Central memory CD4-positive, alpha-beta T cell (primary cell): ENCODE measurements at places on chromosomes 7 and 10.

GRCh38 chr10:48611133-48611532, 6.3 kb upstream of the ARHGAP22 start:
- no peak for DNase-seq

DNA sequence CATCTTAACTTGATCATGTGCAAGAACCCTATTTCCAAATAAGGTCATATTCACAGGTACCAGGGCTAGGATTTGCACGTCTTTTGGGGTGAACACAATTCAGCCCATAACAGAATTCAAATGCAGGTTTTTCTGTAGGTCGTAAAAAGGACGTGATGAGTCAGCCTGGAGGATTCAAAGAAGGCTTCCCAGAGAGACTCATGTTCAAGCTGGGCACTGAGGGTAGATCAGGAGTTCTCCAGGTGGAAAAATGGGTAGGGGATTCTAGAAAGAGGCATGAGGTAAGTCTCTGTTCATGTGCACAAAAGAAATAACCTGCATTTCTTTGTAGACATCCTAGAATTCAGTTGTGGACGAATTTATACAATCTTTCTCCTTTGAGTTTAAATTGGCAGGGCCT, 160.4 kb downstream of the RPS24 start:
- no peak for DNase-seq

DNA sequence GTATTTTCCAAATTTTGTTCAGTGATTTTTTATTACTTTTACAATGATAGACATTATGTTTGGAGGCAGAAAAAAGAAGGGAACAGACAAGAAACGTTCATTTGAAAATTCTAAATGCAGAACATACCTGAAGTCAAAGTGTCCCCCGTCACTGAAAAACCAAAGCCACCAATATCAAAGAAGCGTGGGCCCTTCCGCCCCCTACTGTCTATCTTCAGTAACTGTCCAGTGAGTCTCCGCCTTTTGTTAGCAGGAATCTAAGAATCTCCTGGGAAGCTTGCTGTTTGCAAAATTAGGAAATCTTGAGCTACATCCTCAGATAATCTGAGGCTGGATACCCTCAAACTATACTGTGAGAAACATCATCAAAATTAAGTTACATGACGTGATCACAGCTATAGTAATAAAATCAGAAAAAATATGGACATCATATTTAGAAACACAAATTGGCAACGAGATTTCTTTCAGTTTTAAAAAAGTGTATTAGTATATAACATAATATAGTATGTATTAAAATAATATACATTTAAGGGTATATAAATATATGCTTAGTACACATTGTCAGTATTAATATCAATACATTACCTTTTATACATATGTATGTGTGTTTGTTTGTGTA, 169.3 kb upstream of the AKR1E2 start:
- peak; percentile 45 for DNase-seq

- DNase-seq, result no peak
These were observed 1.1 kb downstream of the VGF start for GRCh38 chr7:101164071-101164840.

DNA sequence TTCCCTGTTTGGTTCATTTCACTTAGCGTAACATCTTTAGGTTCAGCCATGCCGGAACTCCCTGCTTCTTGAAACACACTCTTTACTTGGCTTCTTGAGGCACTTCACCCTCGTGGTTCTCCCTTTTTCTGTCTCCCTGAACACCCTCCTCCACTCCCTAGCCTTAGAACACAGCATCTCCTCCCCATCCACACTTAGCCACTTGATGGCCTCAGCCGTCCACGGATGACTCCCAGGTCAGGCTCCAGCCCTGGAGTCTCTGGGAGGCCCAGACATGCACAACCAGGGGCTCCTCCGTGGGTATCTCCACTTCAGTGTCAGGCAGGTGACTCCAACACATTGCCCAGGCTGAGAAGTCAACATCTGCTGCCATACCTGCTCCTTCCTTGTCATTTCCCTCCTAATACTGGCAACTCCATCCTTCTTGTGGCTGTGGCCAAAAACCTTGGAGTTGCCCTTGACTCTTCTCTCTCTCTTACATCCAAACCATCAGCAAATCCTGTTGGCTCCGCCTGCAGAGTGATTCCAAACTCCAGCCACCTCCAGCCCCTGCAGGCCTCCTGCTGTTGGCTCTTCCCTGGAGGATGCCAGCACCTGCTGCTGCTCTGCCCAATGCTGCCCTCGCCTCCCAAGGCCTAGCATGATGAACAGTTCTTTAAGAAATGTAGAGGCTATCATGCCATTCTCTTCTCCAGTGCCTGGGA, 8.4 kb upstream of the INMT start:
- no peak for DNase-seq

- DNase-seq, result peak; percentile 61
These were observed 23.7 kb downstream of the RTKN2 start for GRCh38 chr10:62244785-62245467.

GRCh38 chr7:150831851-150832250, 20.5 kb upstream of the AOC1 start:
- no peak for DNase-seq

DNA sequence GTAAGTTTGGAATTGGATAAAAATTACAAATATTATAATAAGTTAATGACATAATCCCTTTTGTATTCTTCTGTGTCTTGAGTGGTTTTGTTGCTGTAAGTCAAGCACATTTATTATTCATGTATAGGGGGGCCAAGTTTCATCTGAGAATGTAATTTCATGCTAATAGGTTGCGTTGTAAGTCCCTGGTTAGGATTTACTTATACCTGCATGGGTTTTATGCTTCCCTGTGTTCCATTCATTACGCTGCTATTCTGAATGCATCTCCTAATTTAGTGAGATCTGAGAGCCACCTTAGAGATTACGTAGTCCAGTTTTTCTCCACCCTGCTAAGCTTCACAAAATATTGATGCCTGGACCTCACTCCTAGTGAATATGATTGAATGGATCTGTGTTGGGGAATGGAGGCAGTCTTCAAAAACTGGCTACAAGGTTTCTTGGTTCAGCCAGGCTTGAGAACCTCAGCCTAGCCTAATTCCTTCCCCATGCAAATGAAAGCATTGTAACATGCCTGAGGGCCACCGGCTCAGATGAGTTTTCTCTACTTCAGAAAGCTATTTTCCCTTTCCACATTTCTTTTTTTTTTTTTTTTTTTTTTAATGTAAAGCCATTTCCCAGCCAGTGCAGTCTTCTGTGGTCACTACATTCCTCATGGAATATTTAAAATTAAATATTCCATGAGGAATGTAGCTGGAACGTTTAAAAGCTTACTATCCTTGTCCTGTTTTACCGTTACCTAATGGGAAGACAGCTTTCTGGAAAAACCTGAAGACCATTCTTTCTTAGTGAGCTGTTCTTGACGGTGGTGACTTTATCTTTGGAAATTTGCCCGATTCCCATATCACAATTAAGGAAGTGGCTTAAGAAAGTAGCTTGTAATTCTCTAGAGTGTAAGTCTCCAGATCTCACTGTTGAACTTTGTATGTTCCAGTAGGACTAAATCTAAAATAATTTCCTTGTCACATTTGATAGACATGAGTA, 16.0 kb downstream of the PAPSS2 start:
- DNase-seq, result no peak

GRCh38 chr7:117718116-117718835, 155.0 kb downstream of the CTTNBP2 start:
- DNase-seq, result no peak

DNA sequence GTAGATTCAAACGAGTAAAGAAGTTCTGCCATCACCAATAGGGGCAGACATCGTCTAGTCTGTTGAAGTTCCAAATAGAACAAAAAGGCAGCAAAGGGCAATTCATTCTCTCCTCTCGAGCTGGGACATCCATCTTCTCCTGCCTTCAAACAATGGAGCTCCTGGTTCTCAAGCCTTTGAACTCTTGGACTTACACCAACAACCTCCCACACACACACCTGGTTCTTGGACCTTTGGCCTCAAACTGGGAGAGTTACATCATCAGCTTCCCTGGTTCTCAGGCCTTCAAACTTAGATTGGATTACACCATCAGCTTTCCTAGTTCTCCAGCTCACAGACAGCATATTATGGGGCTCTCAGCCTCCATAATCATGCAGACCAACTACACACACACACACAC, 9.8 kb upstream of the GIMAP5 start:
- DNase-seq, result no peak

DNA sequence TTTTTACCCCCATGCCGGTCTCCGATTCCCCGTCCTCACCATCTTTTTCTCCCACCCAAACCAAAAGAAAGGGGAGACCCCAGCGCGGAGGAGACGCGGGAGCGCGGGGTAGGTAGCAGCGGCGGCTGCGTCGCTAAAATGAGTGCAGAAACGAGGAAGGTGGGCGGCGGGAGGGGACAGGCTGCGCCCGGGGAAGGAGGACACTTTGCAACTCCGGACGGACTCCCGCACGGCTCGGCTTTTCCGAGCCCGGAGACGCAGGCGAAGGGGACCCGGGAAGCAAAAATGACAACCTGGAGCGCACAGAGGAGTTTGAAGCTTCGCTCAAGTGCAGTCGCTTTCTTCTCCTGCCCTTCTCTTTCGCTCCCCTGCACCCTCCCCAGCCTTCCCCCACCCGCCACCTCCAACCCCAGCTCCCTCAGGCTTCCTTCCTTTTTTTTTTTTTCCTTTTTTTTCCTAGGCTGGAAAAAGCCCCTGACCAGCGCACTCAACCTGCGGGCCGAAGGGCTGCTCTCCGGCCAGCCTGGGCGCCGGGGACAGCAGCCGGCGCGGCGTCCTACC, 453 bp downstream of the SFMBT2 start:
- peak; percentile 13 for DNase-seq

DNA sequence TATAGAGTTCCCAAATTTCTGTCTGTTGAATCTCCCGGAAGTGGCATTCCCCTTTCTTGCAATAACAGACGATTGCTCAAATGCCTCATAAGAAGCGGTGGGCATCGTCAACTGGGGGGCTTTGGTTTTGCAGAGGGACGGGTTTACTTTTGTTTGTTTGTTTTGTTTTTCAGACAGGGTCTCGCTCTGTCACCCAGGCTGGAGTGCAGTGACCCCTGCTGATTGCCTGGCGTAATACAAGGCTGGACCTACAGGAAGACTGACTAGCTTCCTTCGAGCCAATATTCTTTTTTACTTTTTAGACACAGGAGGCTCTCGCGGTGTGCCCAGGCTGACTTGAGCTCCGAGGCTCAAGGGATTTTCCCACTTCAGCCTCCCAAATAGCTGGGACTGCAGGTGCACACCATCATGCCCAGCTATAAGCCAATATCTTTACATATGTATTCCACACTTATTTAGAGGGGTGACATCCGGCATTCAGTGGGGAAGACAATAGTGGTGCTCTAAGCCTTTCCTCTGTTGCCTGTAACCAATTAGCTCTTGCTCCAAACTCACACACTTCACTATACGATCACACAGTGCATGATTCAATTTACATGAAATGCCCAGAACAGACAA, 58.1 kb downstream of the FHIP2A start:
- DNase-seq, result peak; percentile 20

DNA sequence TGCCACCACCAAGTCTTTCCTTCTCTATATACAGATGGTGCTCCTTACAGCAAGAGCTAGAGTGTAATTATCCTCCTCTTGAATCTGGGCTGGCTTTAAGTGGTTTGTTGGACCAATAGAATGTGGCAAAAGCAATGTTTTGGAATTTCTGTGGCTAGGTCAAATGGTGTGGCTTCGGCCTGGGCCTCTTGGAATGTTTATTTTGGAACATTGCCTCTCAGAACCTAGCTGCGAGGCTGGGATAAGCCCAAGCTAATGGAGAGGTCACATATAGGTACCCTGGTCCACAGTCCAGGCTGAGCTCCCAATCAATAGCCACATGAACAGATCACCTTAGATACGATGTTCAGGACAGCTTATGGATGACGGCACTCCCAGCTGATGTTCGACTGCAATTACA, 556.7 kb downstream of the TYW1 start:
- DNase-seq, result no peak

GRCh38 chr7:33644489-33644888, 260.9 kb upstream of the BMPER start:
- DNase-seq, result no peak

DNA sequence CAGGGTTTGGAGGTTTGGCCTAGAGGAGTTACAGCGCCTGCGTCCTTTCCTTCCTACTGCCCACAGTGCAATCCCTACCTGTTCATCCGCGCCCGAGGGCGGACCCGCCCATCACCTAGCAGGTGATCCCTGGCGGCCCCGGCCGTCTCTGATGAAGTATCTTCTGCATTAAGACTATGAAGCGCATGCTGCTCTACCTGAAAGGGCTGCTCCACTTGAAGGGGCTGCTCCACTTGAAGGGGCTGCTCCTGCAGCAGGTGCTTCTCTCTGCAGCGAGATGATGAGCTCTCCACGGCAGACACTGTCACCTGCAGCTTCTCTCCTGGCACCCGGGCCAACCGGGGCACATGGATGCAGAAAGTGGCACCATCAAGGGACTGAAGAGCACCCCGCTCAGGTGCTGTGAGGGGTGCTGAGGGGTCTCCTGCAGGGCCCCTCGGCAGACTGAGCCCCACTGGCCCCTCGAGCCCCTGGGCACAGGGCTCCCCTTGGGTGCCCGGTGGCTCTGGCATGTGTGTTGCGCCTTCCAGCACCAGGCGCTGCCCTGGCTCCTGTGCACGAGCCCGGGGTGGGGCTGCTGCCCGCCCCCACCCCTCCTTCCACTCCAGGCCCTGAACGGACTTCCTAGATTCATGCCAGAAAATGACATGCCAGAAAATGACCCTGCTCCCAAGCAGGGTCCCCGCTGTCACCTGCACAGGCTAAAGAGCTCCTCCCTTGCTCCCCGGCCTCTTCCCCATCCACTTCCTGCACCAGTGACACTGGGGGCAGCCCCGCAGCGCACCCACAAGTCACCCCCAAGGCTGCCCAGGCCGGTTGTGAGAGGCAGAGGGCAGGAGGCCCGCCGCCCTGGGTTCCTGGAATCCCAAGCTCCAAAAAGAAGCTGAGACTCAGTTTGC, 29.4 kb downstream of the WDR86 start:
- no peak for DNase-seq

GRCh38 chr7:108076156-108076555, 54.0 kb downstream of the LAMB4 start:
- no peak for DNase-seq

DNA sequence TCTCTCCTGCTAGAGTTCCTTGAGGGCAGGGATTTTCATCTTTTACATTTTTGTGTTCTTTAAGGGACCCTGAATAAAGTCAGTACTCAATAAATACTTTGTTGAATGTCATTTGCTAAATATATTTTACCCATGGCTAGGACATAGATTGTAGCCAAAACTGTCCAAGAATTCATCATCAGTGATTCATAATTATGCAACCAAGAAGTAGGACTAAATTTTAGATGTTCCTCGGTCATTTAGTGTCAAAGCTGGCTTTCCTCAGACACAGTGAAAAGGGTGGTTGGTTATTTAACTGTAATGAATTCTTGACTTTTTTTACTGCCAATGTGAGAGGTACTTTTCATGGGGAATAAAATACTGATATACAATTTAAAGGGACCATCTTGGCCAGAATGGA, 3.3 kb downstream of the NUDT13 start:
- DNase-seq, result no peak
